ENCODE measurements at places on chromosomes 12 and 14. TPM values are rescaled to one million over a fixed set of nuclear protein-coding genes. Genes with fewer than 3 reads are reported as not detected.

GRCh38 chr14:98167275-98167674 is 1104.7 kb downstream of the BCL11B start:
- ATAC-seq, result no peak

- ATAC-seq, result no peak
These were observed 1.6 kb upstream of the INF2 start for GRCh38 chr14:104687601-104688504.

GRCh38 chr14:61121355-61121787 is 140.3 kb downstream of the SLC38A6 start:
- no peak for ATAC-seq

DNA sequence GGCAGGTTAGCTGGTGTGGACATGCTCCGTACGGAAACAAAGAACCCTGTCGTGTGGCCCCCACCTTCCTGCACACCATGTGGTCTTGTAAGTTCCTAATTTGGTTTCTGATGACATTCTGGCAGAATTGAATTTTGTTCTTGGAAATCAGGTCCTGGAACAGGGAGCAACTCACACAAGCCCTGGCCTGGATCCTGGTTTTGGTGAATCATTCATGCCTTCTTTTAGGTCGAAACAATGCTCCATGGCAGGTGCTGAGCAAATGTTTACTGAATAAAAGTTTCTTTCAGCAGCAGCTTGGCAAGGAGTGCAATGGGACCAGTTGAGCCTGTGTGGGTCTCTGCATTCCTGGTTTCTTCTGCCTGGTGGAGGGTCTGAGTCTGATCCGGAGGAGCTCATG is 978.4 kb downstream of the BCL11B start:
- no peak for ATAC-seq

DNA sequence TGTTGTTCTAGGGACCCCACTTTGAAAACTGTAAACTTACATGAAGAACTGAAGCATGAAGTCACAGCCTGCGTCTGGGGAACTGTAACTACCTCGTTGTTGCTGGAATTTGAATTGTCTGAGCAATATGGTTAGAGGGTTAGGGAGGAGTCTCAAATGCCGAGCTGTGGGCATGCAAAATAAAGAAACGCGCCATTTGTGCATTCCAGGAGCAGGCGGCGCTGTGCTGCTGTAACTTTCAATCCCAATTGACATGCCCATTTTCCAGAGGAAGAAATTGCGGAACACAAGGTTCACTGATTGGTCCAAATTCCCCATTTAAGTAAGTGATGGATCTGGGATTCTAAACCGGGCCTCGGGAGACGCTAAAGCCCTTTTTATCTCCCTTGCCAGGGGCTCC is 61.3 kb downstream of the ZNF664 start:
- no peak for ATAC-seq

DNA sequence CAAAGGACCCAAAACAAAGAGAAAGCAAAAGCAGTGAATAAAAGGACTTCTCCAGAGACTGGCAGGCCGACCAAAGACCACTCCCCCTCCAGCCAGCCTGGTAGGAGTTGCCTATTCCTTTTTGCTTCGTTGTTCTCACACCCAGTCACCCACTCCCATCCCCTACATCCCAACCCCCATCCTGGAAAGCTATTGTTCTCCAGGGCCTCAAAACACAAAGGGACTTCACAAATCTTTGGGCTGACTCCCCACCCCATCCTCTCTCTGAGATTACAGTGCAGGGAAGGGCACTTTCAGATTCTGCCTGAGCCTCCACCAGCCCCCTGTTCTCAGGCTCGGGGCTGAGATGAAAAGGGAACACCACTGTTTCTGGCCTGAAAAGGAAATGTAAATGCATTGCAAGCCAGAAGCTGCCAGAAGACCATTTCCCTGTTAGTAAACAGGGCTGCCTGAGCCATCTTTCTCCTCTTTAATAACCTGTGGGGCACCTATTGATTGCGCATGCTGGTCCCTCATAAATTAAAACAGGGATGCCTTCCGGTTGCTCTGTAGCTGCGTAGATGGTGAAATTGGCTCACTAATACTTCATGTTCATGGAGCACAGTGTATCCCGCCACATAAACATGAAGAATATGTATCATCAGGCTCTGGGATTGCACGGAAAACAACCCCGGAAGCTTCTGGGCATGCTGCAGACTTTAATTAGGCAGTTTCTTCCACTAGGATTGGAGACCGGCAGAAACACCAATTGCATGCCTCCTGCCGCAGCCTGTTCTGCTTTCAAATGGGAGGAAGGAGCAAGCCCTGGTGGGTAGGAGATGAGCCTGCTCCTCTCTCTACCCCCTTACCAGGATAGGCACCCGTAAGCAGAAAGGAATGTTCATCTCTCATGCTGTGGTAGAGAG is 130.3 kb upstream of the FUT8 start:
- peak; percentile 37 for ATAC-seq

GRCh38 chr14:65348137-65348536 is 64.4 kb upstream of the FUT8 start:
- ATAC-seq, result no peak

- peak; percentile 73 for ATAC-seq
These were observed 100.5 kb downstream of the LRRC74A start for GRCh38 chr14:76926521-76927251.

DNA sequence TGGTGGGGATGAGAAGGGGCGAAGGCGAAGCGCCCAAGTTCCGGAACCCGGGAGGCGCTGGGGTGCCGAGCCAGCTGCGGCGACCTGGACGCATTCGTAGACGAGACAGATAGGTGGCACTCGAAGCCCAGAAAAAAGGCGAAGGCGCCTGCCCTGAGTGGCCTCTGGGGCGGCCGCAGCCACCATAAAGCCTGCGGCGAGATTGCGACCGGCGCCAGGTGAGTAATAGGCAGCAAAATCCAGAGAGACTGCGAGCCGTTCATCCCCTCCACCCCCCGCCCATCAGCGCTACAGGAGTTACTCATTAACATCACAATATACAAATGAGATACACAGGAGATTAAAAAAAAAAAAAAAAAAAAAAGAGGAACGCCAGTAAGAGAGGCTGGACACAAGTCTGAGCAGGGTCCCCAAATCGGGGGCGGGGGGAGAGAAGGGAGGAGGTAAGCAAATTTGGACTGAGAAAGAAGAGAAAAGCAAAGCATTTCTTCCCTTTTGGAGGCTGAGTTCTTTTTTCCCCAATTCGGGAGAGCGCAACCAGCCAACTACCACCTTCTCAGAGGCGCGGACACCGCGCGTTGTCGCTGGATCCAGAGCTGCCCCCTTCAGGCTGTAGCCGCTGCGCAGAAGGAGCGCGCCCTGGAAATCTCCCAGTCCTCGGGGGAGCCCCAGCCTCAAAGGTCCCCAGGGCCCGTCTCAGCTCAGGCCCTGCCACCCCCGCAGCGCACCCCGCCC is 15.7 kb downstream of the TBX3 start:
- no peak for ATAC-seq

DNA sequence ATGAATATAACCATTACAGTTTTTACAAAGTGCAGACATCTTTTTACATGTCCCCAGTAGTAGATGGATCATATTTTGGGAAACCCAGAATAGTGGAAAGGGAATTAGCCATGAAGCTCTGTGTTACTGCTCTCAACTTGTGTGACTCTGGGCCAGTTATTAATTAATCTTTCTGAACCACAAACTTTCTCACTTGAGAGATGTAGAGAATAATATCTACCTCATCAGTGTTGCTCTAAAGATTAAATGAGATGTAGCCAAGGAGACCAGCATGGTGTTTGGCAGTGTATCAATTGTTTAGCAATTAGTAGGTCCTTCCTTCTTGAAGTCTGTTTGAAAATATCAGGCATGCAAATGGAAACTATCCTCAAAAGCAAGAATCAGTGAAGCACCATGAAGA is 169.2 kb downstream of the TMTC2 start:
- ATAC-seq, result no peak

DNA sequence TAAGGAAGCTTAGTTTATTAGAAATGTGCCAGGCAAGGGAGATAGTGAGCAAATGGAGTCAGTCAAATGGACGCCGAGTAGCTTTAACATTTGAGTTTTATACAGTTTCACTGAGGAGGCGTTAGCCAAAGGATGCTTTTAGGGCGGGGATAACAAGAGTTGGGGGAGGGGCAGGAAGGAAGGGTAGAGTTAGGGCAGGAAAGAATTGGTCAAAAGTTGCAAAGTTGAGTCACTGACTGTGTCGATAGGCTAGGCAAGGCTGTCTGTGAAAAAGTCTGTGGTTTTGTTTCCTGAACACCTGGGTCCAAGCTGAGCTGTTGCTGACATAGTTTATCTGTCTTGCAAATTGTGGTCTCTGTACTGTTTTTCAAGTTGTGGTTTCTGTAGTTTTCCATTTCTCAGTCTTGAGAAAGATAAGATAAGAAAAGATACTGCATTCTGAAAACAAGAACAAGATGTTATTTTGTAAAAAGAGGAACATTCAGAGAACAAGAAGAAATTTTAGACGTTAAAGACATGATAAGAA is 62.6 kb upstream of the RESF1 start:
- peak; percentile 95 for ATAC-seq

- peak; percentile 62 for ATAC-seq
These were observed 46.3 kb downstream of the PPHLN1 start for GRCh38 chr12:42372154-42372791.

DNA sequence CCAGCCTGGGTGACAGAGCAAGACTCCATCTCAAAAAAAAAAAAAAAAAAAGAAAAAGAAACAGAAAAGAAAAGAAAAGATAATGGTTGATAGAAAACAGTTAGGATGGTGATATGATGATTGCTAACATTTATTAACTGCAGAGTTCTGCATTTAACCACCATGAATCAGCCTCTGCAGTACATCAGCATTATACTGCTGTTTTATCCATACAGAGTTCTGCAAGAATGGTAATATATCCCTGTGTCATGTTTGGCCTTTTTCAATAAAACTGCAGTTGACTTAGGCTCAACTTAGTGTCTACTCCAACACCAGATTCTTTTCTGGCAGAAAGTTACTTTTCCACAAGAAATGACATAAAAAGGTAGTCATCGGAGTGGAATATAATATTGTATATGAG is 62.6 kb downstream of the DUSP6 start:
- no peak for ATAC-seq

The CLEC1A gene
- not detected for total RNA-seq

The CACNB3 gene
- 5.9 TPM for total RNA-seq

The GUCY2C gene
- not detected for total RNA-seq

The MANSC4 gene
- total RNA-seq, result not detected

The ABCB9 gene
- total RNA-seq, result 12.0 TPM

The FGD6 gene
- total RNA-seq, result 2.6 TPM

The ETFBKMT gene
- total RNA-seq, result 1.2 TPM

The IGFBP6 gene
- 6.0 TPM for total RNA-seq

The RPGRIP1 gene
- total RNA-seq, result not detected

The AMN gene
- 2.1 TPM for total RNA-seq

The POTEG gene
- total RNA-seq, result not detected

The RFX4 gene
- not detected for total RNA-seq

The MTERF2 gene
- total RNA-seq, result 10.9 TPM

Measured in activated T-helper 17 cell treated with anti-CD3 and anti-CD28 coated beads, Interleukin-2, amount 50 U/mL, for 72 hours (primary cell).